CD4-positive, alpha-beta T cell treated with Interleukin-21 for 1 hour (primary cell): ENCODE measurements at places on chromosomes 12 and 14.

DNA sequence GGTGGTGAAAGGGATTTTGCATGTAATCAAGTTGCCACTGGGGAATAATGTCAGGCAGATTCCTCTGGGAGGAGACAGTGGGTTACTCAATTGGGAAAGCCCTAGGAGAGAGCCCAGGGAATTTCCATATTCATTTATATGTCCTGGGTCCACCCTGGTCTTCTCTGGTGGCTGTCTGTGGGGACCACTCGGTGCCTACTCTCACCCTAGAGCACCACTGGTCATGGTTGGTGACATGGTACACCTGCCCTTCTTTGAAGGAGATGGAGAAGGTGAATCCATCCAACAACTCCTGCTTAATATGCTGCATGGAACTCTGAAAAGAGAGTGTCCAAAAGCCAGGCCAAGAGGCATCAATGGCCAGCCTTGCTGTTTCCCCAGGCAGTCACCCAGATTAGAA is 12.8 kb upstream of the RERG start:
- DNase-seq: no peak

DNA sequence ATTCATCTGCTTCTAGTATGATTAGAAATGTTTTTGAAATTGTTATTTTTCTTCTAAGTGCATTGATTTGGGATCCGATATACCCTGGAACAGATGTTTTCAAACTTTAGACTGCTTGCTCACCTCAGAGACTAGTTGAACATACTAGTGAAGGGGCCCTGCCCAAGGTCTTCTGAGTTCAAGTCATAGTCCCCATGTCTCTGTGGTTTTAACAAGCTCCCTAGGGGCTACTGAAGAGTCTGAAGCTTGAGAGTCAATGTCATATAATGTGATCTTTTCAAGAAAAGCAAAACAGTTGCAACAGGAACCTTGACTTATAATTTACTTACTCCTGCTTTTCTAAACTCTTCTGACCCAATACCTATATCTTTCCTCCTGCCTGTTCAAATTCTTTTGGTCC is 7.5 kb upstream of the UBE2N start:
- no peak for DNase-seq

DNA sequence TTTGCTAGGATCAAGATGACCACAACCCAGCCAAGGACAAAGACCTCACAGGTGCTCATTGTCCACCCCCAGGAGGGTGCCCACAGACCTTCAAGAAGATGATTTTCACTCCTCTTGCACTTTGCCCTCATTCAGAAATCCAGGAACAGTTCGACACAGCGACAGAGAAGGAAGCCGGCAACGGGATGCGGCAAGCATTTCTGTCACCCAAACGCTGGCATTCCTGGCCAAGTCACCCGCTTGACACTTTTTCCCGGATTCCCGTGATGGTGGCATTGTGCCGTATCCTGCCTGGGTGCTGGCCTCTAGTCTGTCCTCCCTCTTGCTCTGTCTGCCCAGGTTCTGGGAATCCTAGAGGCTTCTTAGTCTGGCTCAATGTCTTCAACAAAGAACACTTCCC is 770.4 kb upstream of the ALG10B start:
- no peak for DNase-seq

DNA sequence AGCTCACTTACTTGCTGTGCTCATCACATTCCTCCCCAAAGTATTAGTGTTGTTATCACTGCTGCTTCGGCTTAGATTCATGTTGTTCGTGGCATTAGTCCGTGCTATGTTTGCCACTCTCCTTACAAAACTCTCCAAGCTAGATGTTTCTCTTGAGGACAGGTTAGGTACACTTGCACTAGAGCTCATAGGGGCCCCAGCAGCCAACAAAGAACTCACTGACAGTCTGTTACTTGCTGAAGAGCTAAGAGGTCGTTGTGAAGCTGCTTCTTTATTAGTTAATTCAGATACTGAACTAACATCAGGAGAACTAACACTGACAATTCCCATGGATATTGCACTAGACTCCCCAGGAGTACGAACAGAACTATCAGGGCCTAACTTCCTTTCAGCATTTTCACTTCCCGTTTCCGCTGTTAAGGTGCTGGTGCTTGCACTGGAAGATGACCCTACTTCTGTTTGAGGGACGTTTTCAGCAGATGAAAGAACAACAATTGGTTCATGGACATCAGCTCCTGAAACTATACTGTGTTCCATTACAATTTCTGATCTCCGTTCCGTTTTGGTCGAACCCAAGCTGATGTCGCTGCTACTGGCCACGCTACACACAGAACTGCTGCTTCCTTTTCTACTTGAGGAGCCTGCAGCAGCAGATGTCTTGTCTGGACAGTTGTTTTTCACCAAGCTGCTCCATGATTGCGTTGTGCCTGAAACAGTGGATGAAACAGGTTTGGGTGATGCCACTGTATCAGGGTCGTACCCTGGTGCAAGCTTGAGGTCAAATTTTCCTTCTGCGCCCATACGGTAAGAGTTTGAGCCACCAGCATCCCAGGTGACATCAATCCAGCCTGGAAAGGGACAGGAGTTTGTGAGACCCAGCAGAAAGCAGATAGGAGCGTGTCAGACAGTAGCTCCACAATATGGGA is 78.7 kb downstream of the HECTD1 start:
- DNase-seq: no peak

GRCh38 chr12:104189915-104190555 is 25.5 kb upstream of the TXNRD1 start:
- DNase-seq: no peak

- DNase-seq: no peak
These were observed 879.5 kb downstream of the DIO2 start for GRCh38 chr14:79331830-79332229.
